Mucosa of descending colon (tissue), 3 donors: ENCODE measurements at places on chromosomes 12 and 14.

GRCh38 chr12:51520576-51521325 is 70.3 kb upstream of the SCN8A start:
- no peak for DNase-seq

GRCh38 chr12:4191642-4192041 is 81.9 kb upstream of the CCND2 start:
- DNase-seq: no peak

GRCh38 chr14:54579621-54580020 is 12.7 kb downstream of the SAMD4A start:
- peak; percentile 8 for DNase-seq

DNA sequence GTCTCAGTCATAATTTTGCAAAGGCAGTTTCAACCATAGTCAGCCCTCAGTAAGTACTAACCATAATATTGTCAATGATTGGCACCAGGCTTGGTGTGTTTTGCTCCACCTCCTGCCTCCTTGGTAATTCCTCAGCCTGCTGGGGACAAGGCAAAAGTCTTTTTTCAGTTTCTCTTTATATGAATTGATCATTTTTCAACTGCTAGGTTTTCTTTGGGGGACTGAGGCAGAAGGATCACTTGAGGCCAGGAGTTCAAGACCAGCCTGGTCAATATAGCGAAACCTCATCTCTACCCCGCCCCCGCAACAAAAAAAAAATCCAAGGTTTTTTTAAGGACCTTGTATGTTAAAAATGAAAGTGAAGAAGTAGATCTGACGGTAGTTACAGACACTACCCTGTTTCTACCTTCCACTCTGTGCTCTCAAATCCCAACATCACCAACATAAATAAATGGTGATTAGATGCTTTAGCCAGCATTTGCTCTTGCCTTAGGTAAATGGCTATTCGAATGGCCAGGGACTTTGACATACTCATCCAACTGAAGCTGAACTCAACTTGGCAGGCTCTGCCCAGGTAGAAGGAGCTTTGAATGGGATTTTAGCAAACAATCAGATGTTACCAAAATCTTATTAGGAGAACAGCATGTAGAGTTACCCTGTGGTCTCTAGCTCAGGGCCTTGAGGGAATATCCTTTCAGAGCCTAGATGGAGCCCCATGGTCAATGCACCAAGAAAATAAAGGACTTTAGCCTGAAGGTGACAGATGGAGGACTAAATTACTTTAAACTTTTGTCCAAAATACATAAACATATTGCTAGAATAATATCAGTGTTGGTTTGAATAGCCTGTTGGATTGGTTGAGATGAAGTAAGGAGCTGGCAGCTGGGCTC is 126.9 kb upstream of the AMIGO2 start:
- no peak for DNase-seq

GRCh38 chr14:83071888-83072501 is 1538.3 kb upstream of the SEL1L start:
- DNase-seq: no peak

- DNase-seq: no peak
Measured at GRCh38 chr12:48157889-48158370, 615 bp upstream of the ASB8 start.

DNA sequence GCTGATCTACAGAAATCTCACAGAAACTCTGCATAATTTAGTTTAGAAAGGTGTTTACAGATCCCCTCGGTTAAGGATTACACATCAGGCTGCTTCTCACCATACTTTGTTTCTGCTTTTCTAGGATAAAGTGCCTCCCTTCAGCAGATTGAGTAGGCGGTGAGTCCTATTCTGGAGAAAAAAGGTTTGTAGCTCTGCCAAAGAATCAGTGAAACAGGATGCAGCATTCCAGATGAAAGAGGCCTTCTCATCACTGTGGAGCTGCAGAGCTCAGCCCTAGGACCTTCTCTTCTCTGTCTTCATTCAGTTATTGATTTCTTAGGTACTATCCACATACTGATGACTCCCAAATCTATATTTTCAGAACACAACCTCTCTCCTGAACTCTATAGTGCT is 155.5 kb upstream of the KRR1 start:
- DNase-seq: no peak

GRCh38 chr12:94596596-94596995 is 53.8 kb downstream of the TMCC3 start:
- no peak for DNase-seq

- no peak for DNase-seq
Measured at GRCh38 chr12:63985456-63985855, 141.0 kb downstream of the SRGAP1 start.

GRCh38 chr14:56160088-56160487 is 41.9 kb downstream of the PELI2 start:
- no peak for DNase-seq

DNA sequence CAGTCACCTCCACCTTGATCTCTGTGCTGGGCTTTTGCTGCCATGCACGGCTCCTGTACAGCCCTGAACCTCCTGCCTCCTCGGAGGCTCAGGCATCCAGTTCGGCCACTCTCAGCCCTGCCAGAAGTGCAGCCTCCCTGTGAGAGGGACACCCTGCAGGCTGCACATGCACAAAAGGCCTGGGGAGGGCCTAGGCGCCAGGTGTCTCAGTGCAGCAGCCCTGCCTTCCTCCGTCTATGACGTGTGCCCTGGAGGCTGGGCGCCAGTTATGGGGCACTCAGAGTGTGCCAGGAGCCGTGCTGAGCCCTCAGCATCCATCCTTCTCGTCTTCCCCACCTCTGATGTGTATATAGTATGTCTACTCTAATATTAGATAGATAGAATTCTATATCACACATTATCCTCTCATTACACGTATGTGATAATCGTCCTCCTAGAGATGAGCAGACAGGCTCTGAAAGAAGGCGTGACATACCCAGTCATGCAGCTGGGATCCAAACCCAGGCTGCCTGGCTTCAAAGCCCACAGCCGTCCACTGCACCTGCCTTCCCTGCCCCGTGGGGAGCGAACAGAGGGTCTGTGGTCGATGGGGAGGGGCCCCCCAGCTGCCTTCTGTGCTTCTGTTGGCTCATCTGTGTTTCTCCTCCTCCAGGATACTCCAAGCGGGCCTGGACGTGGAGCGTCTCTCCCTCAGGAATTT is 101.1 kb downstream of the B4GALNT3 start:
- no peak for DNase-seq

- no peak for DNase-seq
Measured at GRCh38 chr12:24496755-24497154, 452.1 kb downstream of the BCAT1 start.

GRCh38 chr12:124792961-124793441 is 70.7 kb downstream of the SCARB1 start:
- DNase-seq: no peak

GRCh38 chr12:46402941-46403718 is 30.6 kb upstream of the SLC38A2 start:
- DNase-seq: no peak

DNA sequence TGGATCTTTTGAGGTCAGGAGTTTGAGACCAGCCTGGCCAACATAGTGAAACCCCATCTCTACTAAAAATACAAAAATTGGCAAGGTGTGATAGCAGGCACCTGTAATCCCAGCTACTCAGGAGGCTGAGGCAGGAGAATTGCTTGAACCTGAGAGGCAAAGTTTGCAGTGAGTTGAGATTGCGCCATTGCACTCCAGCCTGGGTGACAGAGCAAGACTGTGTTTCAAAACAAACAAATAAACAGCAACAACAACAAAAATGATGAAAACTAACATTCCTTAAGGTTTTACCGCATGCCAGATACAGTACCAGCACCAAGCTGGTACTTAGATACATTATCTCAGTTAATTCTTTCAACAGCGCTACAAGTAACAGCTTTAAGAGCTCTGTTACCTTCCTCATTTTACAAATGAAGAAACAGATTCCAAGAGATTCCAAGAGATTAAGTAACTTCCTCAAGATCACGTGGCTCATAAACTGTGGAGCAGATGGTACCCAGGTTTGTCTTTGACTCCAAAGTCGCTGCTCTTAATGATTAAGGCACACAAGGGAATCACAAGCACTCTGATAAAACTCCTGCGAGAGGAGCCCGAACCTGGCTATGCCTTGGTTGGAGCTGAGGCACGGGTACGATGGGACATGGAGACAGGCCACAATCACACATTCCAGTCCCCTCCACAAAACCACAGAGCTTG is 17.7 kb upstream of the PLEK2 start:
- no peak for DNase-seq

DNA sequence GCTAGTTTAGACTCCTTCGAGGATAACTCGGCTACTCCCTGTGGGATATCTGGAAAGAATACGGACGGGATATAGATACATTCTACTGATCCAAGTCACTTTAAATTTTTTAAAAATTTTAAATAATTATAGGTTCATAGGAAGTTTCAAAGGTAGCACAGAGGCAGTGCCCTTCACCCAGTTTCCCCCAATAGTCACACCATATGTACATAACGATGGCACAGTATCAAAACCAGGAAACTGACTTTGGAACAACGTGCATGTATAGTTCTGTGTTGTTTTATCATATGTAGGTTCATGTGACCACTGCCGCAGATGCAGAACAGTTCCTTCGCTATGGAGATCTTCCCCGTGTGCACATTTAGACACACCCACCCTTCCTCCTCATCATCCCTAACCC is 352.3 kb downstream of the CACNA1C start:
- DNase-seq: no peak
